Effector CD4-positive, alpha-beta T cell (primary cell): ENCODE measurements at places on chromosomes 2 and 18.

- DNase-seq, result no peak
These were observed 619.2 kb downstream of the IRS1 start for GRCh38 chr2:226180281-226180884.

GRCh38 chr2:71614976-71615766, 161.8 kb downstream of the DYSF start:
- DNase-seq, result no peak

- DNase-seq, result no peak
These were observed 78.2 kb downstream of the TCF4 start for GRCh38 chr18:55509631-55510324.

DNA sequence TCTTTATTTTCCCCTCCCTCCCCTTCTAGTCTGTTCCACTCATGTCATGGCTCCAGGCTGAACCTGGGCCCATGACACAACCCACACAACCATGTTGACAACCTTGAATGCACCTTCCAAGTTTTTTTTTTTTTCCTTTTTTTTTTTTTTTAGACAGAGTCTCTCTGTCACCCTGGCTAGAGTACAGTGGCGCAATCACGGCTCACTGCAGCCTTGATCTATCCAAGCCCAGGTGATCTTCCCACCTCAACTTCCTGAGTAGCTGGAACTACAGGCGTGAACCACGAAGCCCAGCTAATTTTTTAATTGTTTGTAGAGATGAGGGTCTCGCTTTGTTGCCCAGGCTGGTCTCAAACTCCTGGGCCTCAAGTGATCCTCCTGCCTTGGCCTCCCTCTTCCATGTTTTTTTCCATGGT, 21.9 kb upstream of the ROCK2 start:
- DNase-seq, result no peak

- no peak for DNase-seq
These were observed 66.5 kb downstream of the USP37 start for GRCh38 chr2:218501665-218502064.

- no peak for DNase-seq
These were observed 81.3 kb upstream of the PELI1 start for GRCh38 chr2:64225491-64225890.

DNA sequence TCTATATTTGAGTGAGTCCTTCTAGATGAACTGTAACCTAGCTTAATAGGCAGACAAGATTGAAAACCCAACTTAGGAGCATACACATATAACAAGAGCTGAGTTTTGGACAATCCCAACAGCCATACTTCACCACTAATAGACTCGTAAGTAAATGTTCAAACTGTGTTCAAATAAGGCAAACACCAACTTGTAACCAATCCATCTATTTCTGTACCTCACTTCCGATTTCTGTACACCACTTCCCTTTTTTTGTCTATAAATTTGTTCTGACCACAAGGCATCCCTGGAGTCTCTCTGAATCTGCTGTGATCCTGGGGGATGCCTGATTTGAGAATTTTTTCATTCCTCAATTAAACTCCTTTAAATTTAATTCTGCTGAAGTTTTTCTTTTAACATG, 1149.1 kb upstream of the NRXN1 start:
- DNase-seq, result no peak

- DNase-seq, result no peak
These were observed 17.4 kb upstream of the HAAO start for GRCh38 chr2:42809819-42810120.

DNA sequence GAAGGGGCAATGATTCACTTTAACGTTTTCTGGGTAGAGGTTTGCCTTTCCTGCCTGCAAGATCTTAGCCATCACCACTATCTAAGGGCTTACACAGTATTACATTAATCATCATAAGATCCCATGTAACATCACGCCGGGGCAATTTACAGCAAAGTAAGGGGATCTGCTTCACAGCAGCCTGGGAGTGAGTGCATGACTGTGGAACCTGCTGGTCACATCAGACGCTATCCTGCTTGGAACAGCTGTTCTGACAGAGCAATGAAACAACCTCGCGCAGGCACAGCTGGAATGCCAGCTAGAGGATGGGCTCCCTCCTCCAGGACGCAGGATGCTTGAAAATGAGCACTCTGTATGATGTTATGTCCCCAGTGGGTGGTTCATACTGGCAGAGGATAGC, 89.0 kb downstream of the AOX1 start:
- DNase-seq, result no peak

- no peak for DNase-seq
These were observed 61.1 kb upstream of the XDH start for GRCh38 chr2:31475692-31476091.

- DNase-seq, result no peak
These were observed 81.9 kb downstream of the CCDC93 start for GRCh38 chr2:117931978-117932377.

DNA sequence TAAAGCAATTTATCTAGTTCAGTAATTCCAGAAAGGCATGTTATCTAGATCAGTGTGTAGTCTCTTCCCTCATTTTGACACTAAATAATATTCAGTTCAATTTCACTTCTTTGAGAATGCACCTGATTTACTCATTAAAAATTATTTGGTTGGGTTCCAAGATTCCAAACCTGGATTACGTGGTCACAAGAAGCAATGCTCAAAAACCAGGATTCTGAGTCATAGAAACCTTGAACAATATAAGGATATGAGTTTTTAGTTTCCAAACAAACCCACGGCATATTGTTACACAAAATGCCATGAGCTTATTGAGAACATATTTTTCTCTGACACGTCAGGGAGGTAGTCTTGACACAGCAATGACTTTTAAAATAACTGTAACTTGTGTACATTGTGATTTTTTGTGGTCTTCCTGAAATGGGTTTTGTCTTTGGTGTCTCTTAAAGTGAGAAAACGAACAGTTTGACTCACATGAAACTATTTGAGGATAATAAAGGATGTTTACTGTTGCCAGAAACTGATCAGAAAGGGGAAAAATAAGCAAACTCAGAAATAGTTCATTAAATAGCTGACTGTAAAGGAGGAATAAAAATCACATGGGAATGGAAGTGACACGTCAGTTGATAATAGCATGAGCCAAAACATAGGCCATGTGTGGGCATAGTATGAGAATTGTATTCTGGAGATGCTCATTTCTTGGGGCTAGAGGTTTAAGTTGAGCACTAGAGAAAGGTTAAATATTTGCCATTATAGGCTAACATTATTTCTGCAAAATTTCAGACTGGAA, 617.7 kb upstream of the CDH2 start:
- no peak for DNase-seq

GRCh38 chr2:129369437-129369836, 610.0 kb upstream of the RAB6C start:
- DNase-seq, result no peak

DNA sequence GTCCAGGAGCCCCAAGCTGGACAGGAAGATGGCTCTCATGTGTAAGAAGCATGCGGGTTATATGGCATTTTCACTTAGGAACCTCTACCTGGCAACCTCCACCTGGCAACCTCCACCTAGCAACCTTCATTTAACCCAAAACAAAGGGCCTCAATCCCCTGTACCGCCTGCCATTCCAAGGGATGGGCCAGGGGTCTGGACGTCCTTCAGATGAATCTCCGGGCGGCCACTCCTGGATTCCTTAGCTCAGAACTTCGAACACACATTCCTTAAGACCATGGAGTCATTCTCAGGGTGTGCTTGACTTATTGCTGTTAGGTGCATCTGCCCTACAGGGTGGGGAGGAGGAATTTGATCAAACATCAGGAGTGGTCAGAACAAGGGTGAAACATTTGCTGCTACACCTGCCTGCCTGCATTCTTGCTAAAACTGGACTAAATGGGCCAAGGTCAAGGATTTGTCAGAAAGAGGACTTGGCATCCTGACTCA, 277.6 kb downstream of the PHLPP1 start:
- no peak for DNase-seq

DNA sequence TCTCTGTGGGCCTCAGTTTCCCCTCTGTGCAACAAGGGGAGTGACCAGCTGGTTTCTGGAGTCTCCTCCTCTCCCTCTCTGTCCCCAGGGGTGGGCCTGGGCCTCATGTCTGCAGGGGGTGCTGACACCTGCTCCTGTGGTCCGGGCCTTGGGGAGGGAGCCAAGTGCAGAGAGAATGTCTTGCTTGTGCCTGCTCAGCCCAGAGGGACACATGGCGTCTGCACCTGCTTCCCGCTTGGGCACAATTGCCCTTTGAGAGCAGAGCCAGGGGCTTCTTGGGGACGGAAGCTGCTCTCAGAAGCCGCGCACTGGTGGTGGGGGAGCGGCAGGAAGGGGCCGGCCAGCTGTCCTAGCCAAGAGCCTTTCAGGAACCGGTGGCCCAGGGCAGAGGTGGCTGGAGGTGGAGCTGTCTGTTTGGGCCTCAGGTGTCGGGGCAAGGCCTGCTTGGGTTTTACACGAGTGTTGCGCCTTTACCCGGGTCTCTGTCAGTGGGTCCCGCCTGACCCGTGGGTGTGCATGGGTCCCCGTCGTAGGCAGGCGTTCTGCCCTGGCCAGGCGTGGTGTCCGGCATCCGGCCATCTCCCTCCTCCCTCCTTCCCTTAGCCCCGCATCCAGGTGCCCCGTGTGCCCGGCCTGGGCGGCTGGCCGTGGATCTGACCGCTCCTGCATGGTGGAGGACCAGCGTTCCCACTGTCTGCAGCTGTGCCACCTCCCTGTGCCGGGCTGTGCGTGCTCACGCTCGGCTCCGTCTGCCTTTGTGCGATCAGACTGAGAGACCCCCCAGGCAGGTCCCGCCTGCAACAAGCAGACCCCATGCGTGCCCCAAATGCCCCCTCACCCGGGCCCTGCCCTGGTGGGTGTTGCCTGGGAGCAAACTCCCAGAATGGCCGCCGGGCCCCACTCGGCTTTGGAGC, 4.0 kb downstream of the NEU4 start:
- DNase-seq, result no peak

DNA sequence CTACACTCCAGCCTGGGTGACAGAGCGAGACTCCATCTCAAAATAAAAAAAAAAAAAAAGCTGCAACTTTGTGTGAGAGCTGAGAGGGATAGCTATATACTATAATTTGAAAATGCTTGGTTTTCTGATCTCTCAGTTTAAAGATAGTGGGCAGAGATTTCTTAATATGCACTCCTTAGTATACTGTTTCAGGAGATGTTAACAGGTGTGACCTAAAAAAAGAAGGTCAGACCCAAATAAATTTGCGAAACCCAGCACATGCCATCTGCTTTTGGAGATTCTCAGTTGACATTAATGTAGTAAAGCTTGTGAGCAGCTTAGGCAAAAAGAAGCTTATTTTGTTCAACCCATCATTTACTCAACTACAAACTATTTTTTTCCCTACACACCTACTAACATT, 37.4 kb downstream of the ZC3H6 start:
- no peak for DNase-seq

- DNase-seq, result no peak
These were observed 331.9 kb downstream of the MYCN start for GRCh38 chr2:16272038-16272788.

DNA sequence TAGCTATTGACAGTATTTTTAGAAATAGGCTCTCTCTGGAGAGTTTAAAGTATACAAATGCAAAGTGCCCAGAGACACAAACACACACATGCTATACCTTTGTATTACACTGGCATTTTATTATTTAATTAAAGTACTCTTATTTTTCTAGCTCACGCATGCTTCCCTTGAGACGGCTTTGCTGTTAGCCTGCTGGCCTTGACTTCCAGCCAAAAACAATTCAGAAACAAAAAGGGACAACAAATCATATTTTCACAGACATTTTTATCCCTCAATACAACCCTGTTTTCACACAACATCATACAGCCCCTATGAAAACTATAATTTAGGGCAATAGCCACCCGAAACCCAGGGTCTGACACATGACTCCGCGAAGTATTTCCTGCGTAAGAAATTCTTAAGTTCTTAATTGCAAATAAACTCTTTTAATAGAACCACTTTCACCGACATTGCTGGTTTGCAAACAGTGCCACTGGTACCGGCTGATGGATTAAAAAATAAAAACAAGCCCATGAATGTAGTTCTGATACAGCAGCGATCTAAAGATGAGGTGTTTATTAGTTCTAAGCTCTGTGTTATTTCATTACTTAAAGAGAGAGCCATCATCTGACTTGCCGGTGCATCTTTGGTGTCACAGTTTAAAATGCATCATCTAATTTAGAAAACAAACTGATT, 185.1 kb downstream of the TCF4 start:
- DNase-seq, result no peak

DNA sequence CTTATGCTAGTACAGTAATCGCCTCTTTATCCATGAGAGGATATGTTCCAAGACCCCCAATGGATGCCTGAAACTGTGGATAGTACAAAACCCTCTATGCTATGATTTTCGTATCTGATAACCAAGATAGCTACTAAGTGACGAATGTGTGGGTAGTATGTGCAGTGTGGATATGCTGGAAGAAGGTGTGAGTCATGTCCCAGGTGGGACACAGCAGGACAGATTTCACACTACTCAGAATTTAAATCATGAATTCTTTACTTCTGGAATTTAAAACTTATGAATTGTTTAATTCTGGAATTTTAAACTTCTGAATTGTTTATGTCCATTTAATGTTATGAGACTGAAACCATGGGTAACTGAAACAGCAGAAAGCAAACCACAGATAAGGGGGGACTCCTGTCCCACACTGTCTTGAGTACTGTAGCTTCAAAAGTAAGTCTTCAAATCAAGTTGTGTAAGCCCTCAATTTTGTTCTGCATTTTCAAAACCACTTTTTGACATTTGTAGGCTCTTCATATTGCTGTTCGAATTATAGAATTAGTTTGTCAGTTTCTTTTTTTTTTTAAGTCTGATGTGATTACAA, 116.0 kb downstream of the LTBP1 start:
- DNase-seq, result no peak

DNA sequence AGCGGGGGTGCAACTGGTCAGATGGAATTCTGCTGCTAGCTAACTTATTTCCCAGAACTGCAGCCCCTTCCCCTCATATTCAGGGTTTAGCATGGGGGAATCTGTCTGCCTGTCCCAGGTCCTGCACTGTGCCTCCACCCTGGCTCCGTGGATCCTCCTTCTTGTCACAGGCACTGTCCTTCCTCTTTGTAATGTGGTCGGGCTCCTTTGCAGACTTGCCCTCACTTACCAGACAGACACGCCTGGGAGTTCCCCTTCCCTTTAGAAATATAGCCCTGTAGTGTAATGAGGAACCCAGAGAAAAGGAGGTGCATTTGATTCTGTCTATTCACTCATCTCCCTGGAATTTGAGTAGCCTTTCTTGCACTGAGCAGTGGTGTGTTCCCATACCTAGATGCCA, 108.7 kb downstream of the TRIM43 start:
- no peak for DNase-seq

- no peak for DNase-seq
These were observed 359.1 kb downstream of the ALK start for GRCh38 chr2:29562319-29562718.

DNA sequence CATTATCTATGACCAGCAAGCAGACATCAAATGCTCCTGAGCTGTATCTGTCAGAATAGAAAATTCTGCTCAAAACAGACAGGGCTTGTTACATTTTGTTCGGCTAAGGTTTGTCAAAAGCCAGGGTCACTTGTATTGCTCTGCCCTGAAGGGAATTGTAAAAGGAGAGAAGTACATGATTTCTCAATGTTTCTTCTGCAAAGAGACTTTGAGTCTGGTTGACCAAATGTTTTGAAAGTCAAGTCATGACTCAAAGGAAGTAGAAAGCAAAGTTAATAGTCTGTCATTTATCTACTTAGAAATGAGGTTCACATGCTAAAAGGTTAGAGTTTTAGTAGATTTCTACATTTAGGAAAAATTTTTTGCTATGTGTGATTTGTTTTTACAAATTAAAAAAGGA, 1624.1 kb upstream of the ZEB2 start:
- no peak for DNase-seq
